ENCODE measurements at places on chromosomes 6 and 20.

DNA sequence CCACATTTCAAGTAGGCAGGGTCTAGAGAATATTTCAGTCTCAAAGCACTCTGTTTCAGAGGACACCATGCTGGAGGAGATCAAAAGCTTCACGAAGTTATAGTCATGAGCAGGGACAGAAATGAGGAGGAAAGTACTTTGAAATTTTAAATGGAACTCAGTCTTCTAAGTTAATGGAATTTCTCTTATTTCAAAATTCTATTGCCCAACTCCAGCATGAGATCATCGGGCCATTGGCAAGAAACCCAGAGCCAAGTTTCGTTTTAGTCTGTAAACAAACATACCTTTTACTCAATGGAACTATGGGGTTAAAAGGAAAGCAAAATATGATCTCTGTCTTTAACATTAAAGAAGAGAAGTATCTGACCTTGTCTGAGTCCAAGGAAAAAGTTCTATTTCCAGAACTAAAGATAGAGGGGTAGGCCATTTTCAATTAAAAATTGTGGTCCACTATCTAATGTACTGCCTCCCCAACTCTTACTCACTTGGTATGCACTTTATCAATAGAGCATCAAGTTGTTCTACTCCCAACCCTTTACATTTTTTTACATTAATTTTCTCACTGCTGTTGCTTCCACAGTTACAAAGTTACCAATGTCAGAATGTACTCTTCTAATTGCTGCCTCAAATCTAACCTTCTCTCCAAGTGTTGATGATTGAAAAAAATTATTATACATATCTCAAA, 235.3 kb upstream of the NRSN1 start:
- DNase-seq, result no peak

DNA sequence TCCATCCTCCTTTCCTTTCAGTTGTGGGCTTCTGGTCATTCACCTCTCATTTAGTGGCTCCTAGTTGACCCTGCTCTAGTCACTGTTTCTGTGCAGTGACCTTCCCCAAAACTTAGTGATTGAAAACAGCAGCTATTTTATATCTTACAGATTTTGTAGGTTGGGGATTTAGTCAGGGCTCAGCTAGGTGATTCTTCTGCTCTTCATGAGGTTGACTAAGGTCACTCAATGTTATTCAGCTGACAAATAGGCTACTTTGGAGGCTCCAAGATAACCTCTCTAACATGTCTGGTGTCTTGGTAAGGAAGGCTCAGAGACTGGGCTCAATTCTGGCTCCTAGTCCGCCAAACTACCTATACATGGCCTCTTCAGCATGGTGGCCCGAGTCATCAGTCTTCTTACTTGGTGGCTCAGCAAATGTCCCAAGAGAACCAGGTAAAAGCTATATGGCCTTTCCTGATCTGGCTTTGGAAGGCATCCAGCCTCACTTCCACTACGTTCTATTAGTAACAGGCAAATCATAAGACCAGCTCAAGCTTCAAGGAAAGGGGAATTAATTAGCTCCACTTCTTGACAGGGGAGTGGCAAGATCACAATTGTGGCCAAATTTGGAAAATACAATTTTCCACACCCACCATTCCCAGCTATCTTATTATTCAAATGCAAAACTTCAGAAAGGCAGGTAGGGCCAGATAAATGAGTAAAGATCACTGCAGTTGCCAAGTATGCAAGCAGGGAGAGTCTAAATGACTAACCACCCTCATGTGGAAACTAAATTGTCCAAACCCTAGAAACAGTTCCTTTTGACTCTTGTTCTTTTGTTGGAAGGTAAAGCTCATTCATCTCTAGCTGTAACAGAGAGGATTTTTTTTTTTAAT, 50.5 kb upstream of the LTV1 start:
- DNase-seq, result no peak

DNA sequence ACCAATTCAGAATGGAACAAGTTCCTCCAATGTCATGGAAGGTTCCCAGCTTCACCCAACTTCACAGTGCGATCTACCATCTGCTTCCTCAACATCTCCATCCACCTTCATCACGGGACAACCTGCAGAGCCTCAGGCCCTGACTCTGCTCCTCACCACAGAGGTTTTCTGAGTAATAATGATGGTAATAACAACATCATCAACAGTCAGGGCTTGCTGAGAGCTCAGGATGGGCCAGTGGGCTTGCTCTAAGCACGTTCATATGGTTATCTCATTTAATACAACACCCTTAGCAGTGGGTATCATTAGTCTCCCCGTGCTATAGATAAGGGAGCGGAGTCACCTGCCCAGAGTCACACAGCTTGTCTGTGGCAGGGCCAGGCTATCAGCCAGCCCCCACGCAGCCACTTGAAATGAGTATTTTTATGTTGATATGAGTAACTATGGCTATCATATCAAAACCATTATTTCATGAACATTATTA, 38.6 kb downstream of the PREX1 start:
- no peak for DNase-seq

DNA sequence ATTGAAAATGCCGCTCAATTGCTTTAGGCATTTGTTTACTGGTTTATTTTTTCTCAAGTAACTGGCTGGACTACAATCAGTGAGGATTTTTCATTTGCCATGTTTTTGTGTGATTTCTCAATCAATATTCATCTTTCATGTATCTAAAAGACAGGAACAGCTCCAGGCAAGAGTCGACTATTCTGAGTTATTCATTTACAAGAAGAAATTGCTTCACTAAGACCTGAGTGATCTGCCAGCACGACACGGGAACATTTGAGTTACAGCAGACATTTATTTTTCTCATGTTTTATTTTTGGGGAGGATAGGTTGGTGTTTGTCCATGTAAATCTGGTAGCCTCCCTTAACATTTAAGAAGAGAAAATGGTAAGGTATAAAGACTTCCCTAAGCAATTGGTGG, 124.1 kb downstream of the CBLN4 start:
- DNase-seq, result no peak

- no peak for DNase-seq
These were observed 24.0 kb upstream of the PHACTR3 start for GRCh38 chr20:59580146-59580946.

GRCh38 chr6:137904822-137905617, 38.0 kb downstream of the TNFAIP3 start:
- DNase-seq, result no peak

- no peak for DNase-seq
These were observed 68.5 kb downstream of the BANF2 start for GRCh38 chr20:17768271-17768670.

DNA sequence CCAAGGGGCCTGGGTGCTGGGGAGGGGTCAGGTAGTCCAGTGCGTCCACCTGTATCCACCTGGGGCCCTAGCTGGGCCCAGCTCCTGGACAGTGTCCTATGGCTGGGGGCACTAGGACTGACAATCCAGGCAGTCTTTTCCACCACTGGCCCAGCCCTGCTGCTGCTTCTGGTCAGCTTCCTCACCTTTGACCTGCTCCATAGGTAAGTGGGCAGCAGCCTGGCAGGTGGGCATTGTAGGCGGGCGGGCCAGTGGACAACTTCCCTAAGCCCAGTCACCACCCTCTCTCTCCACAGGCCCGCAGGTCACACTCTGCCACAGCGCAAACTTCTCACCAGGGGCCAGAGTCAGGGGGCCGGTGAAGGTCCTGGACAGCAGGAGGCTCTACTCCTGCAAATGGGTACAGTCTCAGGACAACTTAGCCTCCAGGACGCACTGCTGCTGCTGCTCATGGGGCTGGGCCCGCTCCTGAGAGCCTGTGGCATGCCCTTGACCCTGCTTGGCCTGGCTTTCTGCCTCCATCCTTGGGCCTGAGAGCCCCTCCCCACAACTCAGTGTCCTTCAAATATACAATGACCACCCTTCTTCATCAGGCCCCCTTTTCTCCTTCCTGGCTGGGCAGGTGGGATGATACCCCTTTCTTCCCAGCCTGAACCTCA, 584 bp downstream of the C20orf141 start:
- DNase-seq, result no peak

GRCh38 chr6:116511424-116512110, at the start of gene CALHM5:
TSS of gene CALHM5 (plus strand) at chr6:116511639. CDS start at chr6:116511697, 58 bp downstream.
- peak; percentile 54 for DNase-seq

DNA sequence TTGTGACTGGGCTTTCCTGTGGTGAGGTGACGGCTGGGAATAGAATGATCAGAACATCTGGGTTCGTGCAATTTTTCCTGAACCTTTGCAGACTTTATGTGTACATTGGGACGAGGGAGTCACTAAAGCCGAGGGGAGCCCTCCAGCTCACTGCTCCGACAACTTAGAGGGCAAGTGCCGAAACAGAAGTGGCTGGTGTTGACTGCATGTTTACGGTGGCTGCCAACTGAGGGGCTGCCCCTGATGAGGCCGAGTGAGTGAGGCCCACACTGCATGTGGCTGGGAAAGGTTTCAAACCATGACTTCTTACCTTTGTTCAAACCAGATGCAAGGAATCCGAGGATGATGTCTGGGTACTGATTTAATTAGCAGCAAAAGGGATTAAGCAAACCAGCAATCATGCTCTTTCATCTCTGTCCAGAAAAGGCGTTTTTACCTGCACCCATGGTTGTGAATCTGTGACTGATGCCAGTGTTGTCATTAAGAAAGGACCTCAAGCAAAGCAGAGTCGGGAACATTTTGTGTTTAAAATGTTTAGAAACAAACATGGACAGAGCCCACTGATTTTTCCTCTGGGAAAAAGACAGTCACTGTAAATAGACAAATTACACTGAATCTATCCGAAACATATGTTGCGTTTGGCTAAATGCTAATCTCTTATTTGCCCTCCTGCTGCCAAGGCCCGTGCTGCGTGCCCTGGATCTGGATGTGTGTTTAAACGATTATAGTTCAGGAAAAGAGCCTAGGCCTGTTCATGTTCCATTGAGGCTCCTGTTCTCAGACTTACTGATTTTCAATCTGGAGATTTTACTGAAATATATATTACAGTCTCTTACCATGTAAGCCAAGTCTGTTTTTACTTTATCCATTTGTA, 105.1 kb downstream of the UST start:
- DNase-seq, result no peak

DNA sequence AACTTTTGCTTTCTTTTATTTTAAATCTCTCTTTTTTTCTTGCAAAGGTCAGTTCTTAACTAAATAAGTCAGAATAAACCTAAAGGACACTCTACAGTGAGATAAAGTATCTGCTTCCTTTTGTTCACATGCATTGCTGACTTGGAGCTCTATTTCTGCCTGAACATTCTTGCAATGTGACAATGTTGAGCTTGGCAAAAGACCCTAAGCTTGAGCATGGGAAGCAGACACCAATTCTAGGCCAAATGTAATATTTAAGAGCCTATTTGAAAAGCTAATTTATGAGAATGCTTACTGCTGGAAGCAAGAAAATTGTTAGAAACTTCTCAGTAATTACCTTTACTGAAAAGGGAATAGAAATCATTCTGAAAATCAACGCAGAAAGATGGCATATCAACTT, 556.2 kb downstream of the CBLN4 start:
- no peak for DNase-seq

DNA sequence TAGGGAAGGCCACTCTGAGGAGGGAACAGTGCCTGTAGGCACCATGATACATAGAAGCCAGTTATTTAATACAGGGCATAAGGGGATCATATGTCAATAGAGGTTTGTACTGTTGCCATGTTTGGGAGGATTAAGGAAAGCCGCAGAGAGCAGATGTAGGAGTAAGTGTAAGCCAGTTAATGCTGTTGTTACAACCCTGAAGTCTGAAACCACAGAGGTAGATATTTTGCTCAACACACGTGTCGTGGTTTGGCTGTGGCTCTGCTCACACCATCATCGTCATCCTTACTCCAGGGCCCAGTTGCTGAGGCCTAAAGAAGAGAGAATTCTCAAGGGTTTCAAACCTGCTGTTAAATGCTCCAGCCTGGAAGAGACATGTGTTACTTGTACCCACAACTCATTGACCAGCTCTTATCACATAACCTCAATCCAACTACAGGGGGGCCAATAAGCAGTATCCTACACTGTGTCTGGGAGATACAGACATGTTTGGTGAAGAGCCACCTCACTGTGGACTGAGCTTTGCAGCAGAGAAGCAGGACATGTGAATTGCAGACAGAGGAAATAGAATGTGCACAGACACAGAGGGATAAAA, 31.0 kb upstream of the PSMF1 start:
- DNase-seq, result no peak

DNA sequence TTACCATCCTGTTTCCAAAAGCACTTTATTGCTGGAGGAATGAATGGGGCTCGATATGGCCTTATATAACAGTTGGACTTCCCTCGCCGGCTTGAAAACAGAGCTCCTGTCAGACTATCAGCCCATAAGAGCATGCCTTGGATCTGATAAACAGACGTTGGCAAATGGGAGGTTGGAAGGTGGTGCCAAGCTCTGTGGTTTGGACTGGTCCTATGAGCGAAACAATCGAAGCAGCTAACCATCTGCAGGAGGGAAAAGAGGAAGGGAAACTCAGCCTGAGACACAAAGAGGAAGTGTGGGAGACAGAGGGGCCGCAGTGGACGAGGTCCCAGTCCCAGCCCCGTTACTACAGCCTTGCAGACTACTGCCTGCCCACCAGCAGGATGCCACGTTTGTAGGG, 92.9 kb downstream of the TFAP2C start:
- DNase-seq, result no peak

DNA sequence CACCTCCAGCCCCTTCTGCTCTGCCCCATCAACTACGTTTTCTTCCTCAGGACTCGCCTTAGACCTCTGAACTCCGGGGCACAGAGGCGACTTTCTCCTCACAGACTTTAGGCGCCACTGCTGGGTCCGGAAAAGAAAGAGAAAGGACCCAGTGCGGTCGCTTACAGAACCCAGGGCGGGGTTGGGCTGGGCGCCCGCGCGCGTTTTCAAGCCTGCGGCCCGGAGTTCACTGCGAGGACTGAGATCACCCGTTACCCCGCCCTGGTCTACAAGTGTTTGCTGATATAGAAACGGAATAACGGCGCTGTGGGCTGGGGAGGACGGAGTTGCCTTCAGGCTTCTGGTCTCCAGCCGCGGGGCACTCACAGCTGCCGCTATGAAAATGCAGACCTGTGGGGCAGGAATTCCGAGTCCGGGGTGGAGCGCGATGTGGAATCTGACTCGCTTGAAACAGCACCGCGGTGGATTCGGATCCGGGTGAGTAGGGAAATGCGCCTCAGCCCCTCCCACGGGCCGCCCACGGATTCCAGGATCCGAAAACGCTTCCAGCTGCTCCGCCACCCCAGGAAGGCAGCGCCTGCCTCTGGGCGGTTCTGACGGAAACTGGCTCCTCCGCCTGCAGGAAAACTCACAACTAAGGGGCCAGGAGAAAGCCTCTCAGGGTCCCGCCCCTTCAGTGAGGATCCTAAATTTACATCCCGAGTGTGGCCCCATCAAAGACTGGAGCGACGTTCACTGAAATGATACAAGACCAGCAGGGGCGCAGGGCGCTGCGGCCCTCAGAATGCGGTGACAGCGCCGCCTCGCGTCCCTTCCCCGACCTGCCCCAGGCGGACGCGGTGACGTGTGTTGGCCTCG, 29.4 kb downstream of the HLA-F start:
- DNase-seq, result peak; percentile 84

Measured in HTR-8/SVneo (cell line).